ENCODE measurements at places on chromosomes 11 and 22.

GRCh38 chr22:45863981-45864751 is 112.8 kb downstream of the WNT7B start:
- DNase-seq, result peak; percentile 44

DNA sequence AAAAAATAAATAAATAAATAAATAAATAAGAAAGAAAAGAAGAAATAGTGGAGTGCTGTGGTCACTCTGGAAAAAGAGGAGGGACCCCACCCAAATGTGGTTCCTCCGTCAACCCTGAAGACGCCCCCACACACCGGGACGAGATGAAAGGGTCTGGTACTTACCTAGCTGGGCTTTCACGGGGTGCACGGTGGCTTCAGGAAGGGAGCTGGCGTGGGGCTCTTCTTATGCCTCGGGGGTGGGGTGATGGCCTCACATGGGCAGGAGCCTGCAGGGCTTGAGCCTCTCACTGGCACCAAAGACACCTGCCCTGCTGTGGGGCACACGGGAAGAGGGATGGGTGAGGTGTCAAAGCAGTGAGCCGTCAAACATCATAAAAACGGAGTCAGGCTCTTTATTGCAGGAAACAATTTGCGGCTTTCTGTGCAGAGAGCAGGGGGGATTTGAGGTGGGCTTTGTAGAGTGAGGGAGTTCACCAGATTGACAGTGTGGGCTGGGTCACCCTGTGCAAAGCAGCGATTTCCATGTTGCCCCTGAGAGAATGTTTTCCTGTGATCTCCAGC is 28.0 kb upstream of the KRTAP5-6 start:
- DNase-seq, result no peak

DNA sequence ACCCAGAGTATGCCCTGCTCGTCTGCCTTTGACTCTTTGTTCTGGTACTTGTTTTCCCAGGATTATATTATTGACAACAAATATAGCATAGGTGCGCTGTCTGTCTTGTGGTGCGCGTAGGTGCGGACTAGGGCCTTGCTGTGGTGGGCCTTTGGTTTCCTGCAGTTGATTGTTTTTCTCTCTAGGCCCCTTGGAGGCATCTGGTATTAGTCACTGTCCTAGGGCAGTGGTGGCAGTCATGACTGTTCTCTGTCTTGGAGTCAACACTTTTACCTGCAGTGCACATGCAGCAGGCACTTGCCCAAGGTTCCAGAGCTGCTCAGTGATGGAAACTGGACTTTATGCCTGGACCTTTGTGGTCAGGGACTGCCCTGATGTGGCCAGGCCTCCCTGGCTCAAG is 18.6 kb downstream of the PPP6R2 start:
- DNase-seq, result no peak

- DNase-seq, result no peak
Observed at GRCh38 chr11:131428853-131429252, 58.4 kb downstream of the NTM start.

All from stimulated activated CD8-positive, alpha-beta memory T cell treated with anti-CD3 and anti-CD28 coated beads, Interleukin-7, amount 100 ng/mL, for 4 hours (primary cell).